T-helper 1 cell (primary cell): ENCODE measurements at places on chromosomes 3 and 15.

DNA sequence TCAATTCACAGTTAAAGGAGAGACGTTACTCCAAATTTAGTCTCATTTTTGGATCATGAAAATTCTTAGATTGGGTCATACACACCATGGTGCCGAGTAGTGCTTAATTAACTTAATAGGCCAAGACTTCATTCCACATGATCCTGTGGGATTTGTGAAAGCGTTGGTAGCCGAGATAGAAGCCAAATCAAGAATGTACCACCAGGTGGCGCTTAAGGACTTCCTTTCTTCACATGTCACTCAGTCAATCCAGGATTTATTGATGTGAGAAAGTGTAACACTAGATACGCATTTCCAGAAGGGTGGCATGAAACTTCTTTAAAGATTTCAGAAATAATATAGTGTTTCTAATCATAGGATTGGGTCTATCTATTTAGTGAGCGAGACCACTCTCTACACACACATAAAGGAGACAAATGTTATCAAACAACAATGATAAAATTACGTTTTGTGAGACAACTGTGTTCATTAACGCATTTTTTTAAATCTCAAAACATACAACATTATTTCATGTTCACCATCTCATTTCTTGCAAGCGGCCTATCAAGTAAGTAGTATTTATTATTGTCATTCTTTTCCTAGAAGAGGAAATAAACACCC is 436.1 kb downstream of the CHL1 start:
- DNase-seq = peak; percentile 6

DNA sequence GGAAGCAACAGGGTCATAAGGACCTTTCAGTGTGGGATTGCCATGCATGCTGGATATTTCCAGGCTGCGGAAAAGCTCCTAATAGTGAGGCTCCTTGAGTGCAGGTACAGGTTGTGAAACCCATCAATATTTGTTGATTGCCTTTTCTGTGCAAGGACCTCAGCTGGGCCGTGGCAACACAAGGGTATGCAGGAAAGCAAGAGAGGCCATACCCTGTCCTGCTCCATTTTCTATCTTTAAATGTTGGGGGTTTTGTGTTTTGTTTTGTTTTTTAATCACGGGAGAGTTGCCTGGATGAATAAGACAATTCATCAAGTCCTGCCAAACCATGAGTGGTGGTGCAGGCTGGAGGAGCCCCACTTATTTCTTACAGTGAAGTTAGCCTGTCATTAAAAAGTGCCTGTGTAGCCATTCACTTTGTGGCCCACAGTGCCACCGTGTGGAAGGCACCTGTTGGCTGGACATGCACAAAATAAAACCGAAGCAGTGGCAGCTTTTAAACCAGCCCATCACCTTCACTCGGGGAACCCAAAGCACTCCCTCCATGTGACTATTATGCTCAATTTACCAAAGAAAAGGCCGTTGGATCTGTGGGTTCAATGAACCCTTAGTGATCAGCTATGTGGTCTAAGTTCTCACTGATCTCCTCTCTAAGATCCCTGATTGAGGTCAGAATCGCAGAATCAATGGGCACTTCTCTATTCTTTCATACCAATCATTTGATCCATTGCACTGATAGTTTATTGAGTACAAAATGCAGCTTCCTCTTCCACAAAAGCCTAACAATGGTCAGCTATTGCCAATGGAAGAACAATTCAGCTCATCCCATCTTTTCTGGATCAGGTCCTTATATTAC is 42.2 kb downstream of the CLDN18 start:
- no peak for DNase-seq

GRCh38 chr3:156792945-156793344 is 33.2 kb upstream of the LEKR1 start:
- no peak for DNase-seq

- no peak for DNase-seq
Observed at GRCh38 chr3:143298886-143299535, 179.4 kb downstream of the CHST2 start.

DNA sequence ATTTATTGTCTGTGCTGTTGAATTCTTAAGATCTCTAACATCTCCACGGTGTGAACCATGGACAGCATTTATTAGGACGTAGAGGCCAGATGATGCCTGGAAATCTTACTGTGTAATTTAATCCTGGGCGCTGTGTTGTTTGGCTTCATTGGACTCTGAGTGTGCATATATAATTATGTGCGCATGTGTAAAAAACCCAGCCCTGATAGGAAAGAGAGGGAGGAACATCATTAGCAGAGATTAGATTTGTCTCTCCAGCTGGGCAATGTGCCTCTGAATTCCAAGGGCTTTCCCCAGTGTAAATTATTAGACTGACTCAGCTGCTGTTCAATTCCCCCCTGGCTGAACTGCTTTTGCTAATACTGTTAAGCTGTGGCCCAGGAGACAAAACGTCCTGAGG is 39.6 kb downstream of the MAP3K13 start:
- DNase-seq = no peak

DNA sequence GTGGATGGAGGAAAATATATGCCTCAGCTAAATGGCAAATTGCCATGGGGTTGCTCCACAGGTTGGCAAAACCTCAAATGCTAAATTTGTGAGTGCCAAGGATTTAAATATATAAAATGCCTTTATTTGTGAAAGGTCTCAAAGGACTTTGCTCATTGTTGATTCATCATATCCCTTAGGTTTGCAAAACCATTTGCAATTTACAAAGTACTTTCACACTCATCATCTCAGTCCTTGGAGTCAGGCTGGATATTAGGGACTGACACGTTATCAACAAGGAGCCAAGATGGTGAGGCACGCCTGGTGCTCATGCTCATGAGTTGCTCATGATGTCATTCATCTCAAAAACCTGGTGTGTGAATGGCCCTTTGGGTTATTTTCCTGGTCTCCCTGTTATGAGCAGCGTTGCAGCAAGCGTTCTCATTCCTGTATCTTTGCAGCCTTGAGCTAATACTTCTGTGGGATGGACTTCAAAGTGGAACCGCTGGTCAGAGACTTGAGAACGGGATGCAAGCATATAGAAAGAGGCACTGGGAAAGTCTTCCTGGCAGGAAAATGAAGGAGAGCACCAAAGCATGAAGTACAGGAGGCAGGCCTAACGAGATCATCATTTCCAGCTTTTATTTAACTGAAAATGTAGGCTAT is 66.0 kb downstream of the MYO1E start:
- no peak for DNase-seq

- no peak for DNase-seq
Observed at GRCh38 chr3:102449341-102449740, 14.5 kb downstream of the ZPLD1 start.

DNA sequence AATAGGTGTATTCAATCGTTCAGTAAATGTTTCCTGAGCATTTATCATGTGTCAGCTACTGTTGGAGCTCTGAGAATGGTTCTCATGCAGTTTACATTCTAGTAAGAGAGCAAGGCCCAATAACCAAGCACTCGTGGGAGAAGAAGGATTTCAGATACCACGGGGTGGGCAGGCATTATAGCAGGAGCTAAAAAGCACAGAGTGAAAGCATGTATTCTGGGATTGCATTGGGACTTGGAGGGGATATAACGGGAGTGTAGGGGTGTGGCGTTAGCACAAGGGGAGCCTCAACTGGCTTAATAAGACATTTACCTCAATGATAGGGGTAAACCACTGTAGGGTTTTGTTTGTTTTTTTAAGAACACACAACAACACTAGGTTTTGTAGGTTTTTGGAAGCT is 1.6 kb upstream of the SIAH2 start:
- DNase-seq = no peak

DNA sequence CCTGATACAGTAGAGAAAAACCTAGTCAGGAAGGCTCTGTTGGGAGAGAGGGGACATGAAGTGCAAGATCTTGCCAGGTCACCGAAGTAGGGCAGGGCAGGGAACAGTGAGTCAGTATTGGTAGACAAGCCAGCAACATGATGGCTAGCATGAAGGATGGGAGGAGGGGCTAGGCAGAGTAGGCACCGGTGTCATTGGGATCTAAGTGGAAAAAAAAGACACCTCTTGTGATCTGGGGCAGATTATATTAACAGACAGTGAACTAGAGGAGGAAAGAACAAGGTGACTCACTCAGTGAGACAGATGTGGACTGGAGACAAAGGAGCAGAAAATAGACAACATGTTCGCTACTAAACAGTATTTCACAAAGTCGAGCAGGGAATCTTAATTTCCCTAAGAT is 149.2 kb upstream of the SLC24A5 start:
- DNase-seq = no peak

- no peak for DNase-seq
Observed at GRCh38 chr3:161454615-161455014, 42.0 kb upstream of the OTOL1 start.

GRCh38 chr3:162285259-162285658 is 788.7 kb downstream of the OTOL1 start:
- no peak for DNase-seq

GRCh38 chr3:167587651-167588050 is 66.1 kb downstream of the WDR49 start:
- no peak for DNase-seq

GRCh38 chr3:122055215-122055614 is at the start of gene CD86:
Gene CD86, plus strand, starts transcription at chr3:122055362. Its CDS starts 128 bp downstream, at chr3:122055490.
- DNase-seq = no peak

DNA sequence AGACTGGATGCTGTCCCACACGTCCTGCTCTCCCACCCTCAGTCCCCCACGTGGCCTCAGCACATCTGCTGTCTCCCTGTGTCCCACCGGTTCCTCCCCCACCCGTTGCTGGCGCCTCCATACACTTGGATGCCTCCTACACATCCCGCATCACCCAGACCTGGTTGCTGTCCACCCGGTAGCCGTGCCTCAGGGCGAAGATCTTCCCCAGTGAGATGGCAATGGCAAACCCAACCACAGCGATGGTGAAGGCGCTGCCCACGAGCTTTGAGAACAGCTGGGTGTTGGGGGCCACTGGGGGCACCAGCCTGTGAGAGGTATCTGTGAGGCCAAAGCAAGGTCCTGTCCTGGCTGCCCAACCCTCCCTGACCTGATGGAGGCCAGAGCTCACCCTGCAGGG is 4.4 kb downstream of the SLC26A6 start:
- no peak for DNase-seq

- no peak for DNase-seq
Observed at GRCh38 chr15:60899322-60899966, 329.7 kb downstream of the RORA start.

- DNase-seq = no peak
Observed at GRCh38 chr3:13018561-13019242, 54.5 kb downstream of the IQSEC1 start.

- no peak for DNase-seq
Observed at GRCh38 chr15:88057836-88058235, 198.7 kb downstream of the NTRK3 start.

- DNase-seq = no peak
Observed at GRCh38 chr3:145448436-145448835, 712.5 kb downstream of the PLOD2 start.

- no peak for DNase-seq
Observed at GRCh38 chr3:25281041-25281731, 146.9 kb upstream of the RARB start.

DNA sequence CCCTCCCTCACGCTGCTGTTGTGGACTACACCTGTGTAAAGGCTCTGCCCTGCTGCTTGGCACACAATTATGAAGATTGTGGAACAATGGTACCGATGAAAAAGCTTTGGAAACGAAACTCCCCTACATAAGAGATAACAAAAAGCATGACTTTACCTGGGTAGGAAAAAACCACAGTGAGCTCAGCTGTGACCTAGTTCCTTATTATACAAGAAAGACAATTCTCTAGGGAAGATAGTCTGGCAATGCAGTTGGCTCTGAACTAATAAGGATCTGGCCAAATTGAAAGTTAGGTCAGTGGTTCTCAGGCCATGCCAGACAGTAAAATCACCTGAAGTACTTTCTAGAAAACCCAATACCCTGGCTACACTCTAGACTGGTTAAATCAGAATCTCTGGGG is 16.1 kb downstream of the CLEC3B start:
- DNase-seq = no peak

GRCh38 chr3:58307639-58308215 is 1.4 kb downstream of the HTD2 start:
- DNase-seq = peak; percentile 27

DNA sequence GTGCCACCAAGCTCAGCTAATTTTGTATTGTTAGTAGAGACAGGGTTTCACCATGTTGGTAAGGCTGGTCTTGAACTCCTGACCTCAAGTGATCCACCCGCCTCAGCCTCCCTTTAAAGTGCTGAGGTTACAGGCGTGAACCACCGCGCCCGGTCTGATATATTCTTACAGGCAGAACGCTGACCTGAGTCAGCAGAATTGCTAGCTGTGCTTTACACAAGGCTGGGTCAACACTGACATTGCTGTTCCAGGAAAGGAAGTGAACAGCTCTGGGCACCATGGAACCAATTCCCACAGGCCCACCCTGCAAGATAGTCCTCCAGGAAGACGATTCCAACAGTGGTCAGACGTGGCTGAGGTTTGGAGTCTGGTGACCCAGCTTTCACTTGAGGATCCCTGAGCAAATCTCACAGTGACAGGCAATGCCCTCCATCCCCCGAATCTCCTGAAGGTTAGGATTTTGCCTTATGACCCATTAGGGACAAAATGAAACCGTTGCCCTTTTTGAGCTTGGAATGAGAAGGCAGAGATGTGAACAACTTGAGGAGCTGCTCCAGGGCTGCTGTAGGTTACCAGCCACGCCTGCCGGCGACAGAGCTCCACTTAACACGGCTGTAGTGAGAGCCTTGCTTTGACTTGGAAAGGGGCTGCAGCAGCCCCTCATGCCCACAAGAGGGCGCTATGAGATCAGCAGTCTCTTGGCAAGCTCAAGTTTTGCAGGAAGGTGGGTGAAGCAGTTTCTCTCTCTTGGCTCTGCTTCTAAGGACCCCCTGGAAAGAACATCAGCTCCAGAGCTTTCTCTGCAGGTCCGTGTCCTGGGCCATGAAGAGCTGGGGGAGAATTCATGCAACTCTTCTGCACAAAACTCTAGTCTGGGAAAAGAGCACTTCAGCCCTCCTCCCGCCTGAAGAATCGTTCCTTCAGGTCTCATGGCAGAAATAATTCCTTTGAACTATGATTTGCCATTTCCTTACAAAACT is 74.1 kb downstream of the SENP2 start:
- DNase-seq = no peak

DNA sequence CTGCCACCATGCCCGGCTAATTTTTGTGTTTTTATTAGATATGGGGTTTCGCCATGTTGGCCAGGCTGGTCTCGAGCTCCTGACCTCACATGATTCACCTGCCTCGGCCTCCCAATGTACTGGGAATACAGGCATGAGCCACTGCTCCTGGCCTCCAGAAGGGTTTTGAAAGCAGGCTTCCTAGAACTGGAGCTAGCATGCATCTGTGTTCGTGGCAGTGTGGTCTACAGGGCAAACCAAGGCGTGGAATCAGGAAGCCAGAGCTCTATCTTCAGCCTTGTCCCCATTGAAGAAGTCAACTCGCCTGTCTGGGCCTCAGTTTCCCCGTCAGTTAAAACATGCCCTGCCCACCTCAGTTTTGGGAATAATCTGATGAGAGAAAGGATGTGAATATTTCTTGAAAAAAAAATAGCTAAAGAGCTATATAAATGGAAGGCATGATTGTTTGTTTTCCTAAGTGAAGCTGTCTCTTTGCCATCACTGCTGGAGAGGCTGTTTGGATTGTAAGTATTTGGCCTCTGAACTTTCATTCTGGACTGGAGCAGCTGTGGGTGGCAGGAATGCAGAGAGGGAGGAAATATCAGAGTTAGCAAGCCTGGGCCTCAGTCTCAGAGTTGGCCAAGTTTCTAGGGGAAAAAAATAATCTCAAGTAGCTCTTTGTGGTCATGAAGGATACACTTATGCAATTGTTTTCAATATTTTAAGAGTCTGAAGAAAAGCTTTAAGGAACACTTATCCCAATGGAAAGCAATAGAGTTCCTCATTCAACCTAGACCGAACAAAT is 36.5 kb upstream of the UACA start:
- DNase-seq = no peak
